ENCODE measurements at places on chromosomes 5 and 9.

DNA sequence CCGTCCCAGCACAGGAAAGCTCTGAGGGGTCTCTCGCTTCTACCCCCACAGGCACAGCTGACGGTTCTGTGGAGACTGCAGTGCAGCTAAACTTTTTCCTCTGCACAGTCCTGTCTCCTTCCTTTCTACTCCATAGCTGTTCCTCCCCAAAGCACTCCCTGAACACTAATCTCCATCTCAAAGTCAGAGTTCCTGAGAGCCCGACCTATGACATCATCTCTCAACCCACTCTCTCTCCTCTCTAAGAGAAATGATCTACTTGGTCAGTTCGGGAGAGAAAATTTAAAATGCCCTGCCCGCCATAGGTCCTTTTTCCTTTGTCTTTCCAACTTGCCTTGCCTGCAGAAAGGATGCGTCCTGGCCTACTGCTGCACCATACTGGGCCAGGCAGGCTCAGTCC lies 90.6 kb downstream of the FANCC start:
- H3K27ac ChIP-seq, result no peak overlapping the region
- no peaks in the 10 kb centered on the region for H3K4me1 ChIP-seq
- no peaks in the 10 kb centered on the region for H3K36me3 ChIP-seq
- no peaks in the 10 kb centered on the region for H3K27me3 ChIP-seq
- no peak overlapping the region for H3K4me3 ChIP-seq

DNA sequence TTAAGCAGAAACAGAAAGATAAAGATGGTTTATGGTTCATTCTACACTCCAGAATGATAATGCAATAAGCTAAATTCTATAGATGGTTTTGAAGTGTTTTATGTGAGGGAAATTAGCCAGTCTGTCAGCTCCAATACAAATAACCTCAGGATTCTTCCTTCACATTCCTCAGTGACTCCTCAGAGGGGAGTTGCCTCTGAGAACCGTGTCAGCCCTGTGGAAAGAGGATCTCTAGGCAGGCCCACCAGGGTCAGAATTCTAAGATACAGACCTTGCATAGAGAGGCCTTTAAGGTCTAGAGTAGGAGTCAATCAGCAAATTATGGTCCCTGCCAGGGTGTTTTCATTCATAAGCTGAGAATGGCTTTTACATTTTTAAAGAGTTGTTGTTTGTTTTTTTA lies 26.6 kb downstream of the RUSC2 start:
- peaks cover 70% of the 10 kb centered on the region for H3K4me1 ChIP-seq
- no peak overlapping the region for H3K4me3 ChIP-seq
- peaks cover 6% of the 10 kb centered on the region for H3K36me3 ChIP-seq
- DNase-seq, result peak; percentile 66
- H3K27me3 ChIP-seq, result no peaks in the 10 kb centered on the region
- H3K27ac ChIP-seq, result peak overlapping the region; percentile 99

- no peak overlapping the region for H3K4me3 ChIP-seq
- no peaks in the 10 kb centered on the region for H3K27me3 ChIP-seq
- H3K4me1 ChIP-seq, result peaks cover 7% of the 10 kb centered on the region
Observed at GRCh38 chr5:147565524-147565923, 55.7 kb upstream of the DPYSL3 start.

DNA sequence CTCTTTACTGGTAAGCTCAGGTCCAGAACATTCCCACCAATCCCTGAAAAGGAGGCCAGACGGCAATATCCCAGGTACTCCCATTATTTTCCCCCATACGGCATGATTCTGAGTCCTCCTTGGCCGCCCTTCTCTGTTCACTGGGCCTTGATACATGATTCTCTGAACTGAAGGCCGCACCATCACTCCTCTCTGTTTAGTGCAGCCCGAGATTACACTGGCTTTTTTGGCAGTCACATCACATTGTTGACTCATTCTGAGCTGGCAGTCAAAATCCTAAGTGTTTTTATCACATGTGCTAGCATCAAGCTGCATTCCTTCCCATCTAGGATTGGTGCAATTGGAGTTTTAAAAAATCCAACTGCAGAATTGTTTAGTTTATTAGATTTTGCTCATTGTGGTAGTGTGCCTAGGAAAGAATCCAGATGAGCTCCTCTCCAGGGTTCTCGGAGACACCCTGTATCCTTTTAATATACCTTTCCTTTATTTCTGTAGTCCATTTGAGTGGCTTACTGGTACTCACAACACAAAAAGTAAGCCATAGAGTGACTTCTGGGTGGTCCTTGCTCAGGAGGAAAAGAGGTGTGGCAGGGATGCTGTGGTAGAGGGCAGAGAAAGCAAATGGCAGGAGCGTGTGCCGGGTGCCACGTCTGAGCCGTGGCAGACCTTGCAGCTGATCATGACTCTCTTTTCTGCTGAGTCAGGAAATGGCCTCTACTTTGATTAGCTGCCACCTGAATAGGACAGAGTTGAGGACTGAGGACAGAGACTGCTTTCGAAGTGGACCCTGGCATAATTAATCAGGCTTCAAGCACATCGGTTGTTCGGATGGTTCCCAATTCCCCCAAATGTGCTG lies 121.1 kb upstream of the IL12B start:
- DNase-seq, result no peak
- H3K4me3 ChIP-seq, result no peak overlapping the region
- no peaks in the 10 kb centered on the region for H3K27me3 ChIP-seq
- no peak overlapping the region for H3K27ac ChIP-seq

- no peak for DNase-seq
- H3K27ac ChIP-seq, result no peak overlapping the region
- H3K36me3 ChIP-seq, result no peaks in the 10 kb centered on the region
- no peak overlapping the region for H3K4me3 ChIP-seq
- peaks cover 48% of the 10 kb centered on the region for H3K27me3 ChIP-seq
Observed at GRCh38 chr9:132187121-132187620, 25.3 kb downstream of the NTNG2 start.

DNA sequence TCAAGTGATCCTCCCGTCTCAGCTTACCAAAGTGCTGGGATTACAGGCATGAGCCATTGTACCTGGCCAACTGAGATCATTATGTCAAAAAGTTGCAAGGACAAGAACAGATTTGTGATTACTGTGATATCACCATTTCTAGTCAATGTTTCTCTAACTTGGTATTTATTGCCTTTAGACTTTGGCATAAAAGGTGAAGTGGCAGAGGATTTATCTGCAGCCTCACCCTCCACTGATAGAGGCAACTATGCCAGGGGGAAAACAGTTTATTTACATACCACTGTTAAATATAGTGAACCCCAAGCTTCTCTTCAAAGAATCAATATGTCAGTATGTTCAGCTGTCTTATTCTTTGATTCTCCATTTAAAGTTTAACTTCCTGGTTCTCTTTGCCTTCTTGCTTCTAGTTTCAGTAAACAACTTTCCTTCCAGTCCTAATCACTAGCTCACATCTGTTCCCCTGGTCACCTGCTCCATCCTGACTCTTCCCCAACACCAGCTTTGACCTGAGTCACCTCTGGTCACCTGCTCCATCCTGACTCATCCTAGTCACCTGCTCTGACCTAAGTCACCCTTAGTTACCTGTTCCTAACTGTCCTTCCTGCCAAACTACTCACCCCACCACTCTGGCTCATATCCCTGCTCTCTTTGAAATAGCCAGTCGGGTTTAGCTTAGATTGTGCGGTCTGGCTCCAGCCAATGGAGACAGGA lies 29.9 kb downstream of the SEMA6A start:
- no peaks in the 10 kb centered on the region for H3K4me1 ChIP-seq
- no peak for DNase-seq
- H3K27me3 ChIP-seq, result no peaks in the 10 kb centered on the region
- no peaks in the 10 kb centered on the region for H3K36me3 ChIP-seq

DNA sequence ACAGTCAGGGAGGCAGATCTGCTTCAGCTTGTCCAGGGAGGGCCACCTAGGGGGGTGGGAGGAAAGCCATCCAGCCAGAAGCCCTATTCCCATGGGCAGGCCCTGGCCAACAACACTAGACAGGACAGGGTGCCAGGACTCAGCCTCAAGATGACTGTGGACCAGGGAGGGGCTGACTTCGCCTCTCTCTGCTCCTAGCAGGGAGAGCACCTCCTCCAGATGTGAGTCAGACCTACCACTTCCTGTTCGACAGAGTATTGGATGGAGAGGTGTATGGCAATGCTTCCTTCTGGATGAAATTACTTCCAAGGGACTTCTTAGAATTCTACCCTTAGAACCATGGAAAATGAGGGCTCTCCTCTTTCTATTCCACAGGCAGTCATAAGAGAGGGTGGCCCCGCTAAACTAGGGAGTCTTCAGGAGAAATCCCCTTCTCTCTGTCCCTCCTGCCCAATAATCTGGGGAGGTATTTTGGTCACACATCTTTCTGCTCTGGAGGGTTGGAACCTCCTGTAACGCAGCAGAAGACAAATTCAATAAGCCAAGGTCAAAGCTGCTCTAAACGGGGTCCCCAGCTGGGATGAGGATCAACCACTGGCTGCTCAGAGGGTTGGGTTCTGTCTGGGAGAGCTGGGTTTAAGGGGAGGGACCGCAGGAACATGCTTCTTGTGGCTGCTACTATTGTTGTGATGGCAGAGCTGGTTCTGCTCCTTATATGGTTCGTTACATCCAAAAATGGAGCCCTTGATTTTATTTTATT lies 23.2 kb upstream of the RCL1 start:
- no peak overlapping the region for H3K4me3 ChIP-seq
- DNase-seq, result no peak
- no peaks in the 10 kb centered on the region for H3K36me3 ChIP-seq
- H3K27ac ChIP-seq, result no peak overlapping the region

DNA sequence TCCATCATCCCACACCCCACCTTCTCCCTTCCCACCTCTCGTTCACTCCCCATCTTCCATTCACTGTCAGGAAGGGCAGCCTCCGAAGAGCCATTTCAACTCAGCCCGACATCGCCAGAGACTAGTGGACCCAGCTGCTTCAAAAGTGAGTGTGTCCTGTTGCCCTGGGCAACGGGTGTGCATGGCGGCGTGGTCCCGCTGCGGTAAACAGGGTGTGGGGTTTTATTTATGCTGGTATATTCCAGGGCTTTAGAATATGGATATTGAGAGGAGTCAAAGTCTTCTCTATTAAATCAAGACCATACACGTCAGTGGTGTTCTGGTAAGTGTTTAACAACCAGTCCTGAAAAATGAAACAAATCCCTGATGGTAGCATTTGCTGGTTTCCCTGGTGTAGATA lies 274.5 kb downstream of the MAST4 start:
- no peaks in the 10 kb centered on the region for H3K4me1 ChIP-seq
- DNase-seq, result no peak
- H3K4me3 ChIP-seq, result no peak overlapping the region
- no peak overlapping the region for H3K27ac ChIP-seq
- no peaks in the 10 kb centered on the region for H3K36me3 ChIP-seq

- peaks cover 6% of the 10 kb centered on the region for H3K36me3 ChIP-seq
- DNase-seq, result peak; percentile 96
- no peaks in the 10 kb centered on the region for H3K27me3 ChIP-seq
- peaks cover 26% of the 10 kb centered on the region for H3K4me1 ChIP-seq
- H3K4me3 ChIP-seq, result no peak overlapping the region
Observed at GRCh38 chr5:109455598-109456096, 45.9 kb upstream of the PJA2 start.

- DNase-seq, result no peak
- peaks cover 72% of the 10 kb centered on the region for H3K36me3 ChIP-seq
- H3K4me1 ChIP-seq, result peaks cover 25% of the 10 kb centered on the region
- H3K27me3 ChIP-seq, result no peaks in the 10 kb centered on the region
- H3K4me3 ChIP-seq, result peak overlapping the region; percentile 22
Observed at GRCh38 chr5:68288707-68289134, 73.2 kb downstream of the PIK3R1 start.

- no peak overlapping the region for H3K4me3 ChIP-seq
- no peak overlapping the region for H3K27ac ChIP-seq
- H3K27me3 ChIP-seq, result no peaks in the 10 kb centered on the region
- peaks cover 3% of the 10 kb centered on the region for H3K4me1 ChIP-seq
- H3K36me3 ChIP-seq, result no peaks in the 10 kb centered on the region
Observed at GRCh38 chr5:157232706-157233105, 33.2 kb upstream of the CYFIP2 start.

GRCh38 chr5:179606910-179607159 lies 16.6 kb downstream of the HNRNPH1 start:
- no peak for DNase-seq
- H3K27me3 ChIP-seq, result no peaks in the 10 kb centered on the region
- H3K4me3 ChIP-seq, result no peak overlapping the region
- no peak overlapping the region for H3K27ac ChIP-seq
- H3K36me3 ChIP-seq, result peaks cover 67% of the 10 kb centered on the region

- no peak for DNase-seq
- no peak overlapping the region for H3K27ac ChIP-seq
- H3K27me3 ChIP-seq, result no peaks in the 10 kb centered on the region
- H3K4me1 ChIP-seq, result peaks cover 11% of the 10 kb centered on the region
- H3K4me3 ChIP-seq, result no peak overlapping the region
Observed at GRCh38 chr5:174606646-174607045, 117.7 kb upstream of the MSX2 start.

DNA sequence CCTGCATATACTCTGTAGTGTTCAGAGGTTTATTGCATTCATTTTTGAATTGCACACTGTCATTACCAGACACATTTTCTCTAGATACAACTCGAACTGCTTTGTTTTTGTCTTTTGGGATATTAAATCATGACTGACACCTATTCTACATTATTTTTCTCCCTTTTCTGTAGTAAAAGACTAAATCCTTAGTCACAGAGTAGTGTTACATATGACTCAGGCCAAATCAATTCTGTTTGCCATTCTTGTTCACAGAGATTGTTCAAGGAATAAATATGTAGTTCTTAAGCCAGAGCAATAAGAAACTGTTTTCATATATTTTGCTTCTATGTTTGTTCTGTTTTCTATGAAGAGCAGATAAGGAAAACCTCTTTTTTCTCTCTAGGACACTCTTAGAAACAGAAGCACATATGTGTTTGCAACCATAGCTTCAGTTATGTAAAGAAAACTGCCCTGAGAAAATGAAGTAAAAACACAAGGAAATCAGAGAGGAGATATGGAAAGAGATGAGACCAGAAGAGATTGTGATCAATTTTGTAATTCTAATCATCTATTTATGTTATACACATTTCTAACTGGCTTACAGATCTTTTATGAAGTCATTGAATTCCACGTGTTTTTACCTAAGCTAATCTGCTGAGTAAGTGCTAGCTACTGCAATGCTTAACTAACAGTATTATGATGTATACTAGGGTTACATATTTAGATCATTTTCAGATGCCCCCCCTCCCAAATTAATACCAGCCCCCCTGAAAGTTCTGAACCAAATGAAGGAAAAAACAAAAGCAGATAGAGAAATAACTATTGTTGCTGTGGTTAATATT lies 1995.6 kb upstream of the CDH6 start:
- DNase-seq, result no peak
- H3K36me3 ChIP-seq, result no peaks in the 10 kb centered on the region
- H3K27ac ChIP-seq, result peak overlapping the region; percentile 67
- no peaks in the 10 kb centered on the region for H3K27me3 ChIP-seq
- peaks cover 19% of the 10 kb centered on the region for H3K4me1 ChIP-seq

DNA sequence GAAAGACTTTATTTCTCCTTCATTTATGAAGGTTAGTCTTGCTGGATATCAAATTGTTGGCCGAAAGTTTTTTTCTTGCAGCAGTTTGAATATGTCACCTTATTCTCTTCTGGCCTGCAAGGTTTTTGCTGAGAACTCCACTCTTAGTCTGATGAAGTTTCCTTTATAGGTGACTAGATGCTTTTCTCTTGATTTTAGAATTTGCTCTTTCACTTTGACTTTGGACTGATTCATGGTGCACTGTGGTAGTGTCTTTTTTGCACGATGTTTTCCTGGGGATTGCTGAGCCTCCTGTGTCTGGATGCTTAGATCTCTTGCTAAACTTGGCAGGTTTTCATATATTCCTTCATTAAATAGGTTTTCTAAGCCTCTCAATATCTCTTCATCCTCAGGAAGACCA lies 12.4 kb downstream of the AHRR start:
- H3K36me3 ChIP-seq, result no peaks in the 10 kb centered on the region
- no peaks in the 10 kb centered on the region for H3K27me3 ChIP-seq
- H3K27ac ChIP-seq, result no peak overlapping the region
- peaks cover 7% of the 10 kb centered on the region for H3K4me1 ChIP-seq

- no peak for DNase-seq
- H3K4me1 ChIP-seq, result no peaks in the 10 kb centered on the region
- no peak overlapping the region for H3K4me3 ChIP-seq
Observed at GRCh38 chr9:1018121-1018520, 32.0 kb upstream of the DMRT2 start.

All from RWPE2 (cell line).